CD4-positive, alpha-beta T cell treated with Interleukin-6 for 4 hours (primary cell): ENCODE measurements at places on chromosomes 13 and 19.

- DNase-seq, result no peak
These were observed 39.9 kb downstream of the ZNF146 start for GRCh38 chr19:36254848-36255247.

DNA sequence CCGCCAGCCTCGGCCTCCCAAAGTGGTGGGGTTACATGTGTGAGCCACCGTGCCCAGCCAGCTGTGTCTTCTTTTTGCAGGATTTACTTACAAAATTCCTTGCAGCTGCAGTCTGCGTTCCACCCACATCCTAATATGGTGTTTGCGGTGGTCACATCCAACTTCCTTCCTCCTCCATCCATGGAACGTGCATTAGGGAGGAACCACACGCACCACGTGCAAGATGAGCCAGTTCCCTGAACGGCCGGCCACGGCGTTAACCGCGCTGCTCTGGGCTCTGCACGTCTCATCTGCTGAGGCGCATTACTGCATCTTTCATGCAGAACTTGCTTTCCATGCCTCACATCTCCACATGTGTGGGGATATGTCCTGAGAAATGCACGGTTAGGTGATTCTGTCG, 13.0 kb upstream of the SIGLEC11 start:
- no peak for DNase-seq

DNA sequence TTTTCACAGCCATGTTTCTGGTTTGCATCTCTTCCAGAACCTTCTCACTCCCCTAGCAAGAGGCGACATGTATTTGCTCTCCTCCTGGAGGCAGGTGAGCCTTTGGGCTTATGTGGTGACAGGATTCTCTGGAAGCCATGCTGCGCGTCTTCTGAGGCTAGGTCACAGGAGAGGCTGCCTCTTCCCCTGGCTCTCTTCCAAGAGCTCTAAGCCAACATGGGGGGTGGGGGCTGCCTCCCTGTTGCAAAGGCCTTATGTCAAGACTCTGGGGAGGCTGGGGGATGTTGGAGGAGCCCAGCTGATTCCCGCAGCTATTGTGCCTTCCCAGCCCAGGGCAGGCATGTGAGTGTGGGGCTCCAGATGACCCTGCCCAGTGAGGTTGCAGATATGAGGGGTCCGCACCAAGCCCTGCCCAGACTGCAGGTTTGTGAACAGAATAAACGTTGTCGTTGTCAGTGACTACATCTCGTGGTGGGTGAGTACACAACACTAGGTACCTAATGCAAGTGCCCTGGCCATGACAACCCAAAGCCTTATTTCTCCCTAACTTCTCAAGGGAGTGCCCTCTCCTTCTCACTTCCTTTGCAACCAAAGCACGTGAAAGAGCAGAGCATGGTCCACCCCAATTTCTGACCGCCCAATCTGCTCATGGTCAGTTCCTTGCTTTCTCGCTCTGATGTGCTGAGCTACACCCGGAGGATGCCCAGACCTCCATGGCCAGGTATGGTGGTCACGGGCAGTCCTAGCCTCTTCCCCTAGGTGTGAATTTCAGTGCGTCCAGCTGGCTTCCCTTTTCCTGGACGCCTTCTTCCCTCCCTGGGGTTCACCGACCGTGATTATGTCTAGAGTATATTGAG, 44.9 kb downstream of the TEX29 start:
- no peak for DNase-seq

- peak; percentile 64 for DNase-seq
These were observed 19.4 kb upstream of the ADGRE5 start for GRCh38 chr19:14361824-14362223.

- no peak for DNase-seq
These were observed 71.6 kb downstream of the TM9SF2 start for GRCh38 chr13:99572921-99573320.

DNA sequence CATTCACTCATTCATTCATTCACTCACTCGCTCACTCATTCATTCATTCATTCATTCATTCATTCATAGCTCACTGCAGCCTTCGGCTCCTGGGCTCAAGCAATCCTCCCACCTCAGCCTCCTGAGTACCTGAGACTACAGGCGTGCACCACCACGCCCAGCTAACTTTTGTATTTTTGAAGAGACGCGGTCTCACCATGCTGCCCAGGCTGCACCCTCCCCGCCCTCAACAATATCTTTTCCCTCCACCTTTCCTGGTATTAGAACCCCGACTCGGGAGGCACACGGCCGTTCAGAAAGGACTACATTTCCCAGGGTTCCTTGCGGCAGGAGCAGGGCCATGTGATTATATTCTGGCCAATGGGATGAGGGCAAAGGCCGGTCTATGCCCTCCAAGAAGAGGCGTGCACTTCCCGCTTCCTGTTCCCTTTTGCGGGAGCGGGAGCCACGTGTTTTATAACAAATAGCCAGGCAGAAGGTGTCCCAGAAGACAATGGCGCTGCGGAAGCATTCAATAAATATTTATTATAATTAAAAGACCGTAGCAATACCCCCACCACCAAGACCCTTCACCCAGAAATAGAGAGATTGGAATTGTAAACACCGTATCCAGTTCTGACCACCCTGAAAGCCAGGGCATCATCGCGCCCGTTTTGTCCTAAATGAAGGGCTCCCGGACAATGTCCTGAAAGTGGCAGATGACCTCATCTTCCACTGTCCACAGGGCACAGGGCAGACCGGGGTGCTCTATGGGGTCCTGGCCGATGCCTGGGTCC, 15.9 kb downstream of the TICAM1 start:
- peak; percentile 82 for DNase-seq

- DNase-seq, result no peak
These were observed 4.2 kb upstream of the RASA3 start for GRCh38 chr13:114136576-114136975.

DNA sequence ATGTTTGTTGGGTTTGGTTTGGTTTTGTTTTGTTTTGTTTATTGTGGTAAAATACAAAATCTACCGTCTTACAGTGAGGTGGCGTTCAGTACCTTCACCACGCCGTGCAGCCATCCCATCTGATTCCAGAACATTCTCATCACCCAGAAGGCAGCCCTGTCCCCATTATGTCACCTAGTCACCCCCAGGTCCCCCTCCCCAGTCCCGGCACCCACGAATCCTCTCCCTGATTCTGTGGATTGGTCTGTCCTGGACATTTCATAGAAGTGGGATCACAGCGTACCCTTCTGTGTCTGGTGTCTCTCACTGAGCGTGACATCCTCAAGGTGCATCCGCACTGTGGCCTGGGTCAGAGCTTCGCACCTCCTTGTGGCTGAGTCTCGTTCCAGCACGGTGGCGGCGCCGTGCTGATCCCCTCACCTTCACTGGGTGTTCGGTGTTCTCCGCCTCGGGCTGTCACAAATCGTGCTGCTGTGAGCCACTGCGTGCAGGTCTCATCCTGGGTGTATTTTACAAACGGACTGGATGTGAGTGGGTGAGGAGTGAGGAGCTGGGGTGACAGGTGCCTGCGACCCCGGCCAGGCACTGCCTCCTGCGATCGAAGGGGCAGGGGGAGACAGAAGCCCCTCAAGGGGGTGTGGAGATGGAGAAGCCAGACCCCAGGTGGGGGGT, 580 bp upstream of the TEKTIP1 start:
- no peak for DNase-seq

DNA sequence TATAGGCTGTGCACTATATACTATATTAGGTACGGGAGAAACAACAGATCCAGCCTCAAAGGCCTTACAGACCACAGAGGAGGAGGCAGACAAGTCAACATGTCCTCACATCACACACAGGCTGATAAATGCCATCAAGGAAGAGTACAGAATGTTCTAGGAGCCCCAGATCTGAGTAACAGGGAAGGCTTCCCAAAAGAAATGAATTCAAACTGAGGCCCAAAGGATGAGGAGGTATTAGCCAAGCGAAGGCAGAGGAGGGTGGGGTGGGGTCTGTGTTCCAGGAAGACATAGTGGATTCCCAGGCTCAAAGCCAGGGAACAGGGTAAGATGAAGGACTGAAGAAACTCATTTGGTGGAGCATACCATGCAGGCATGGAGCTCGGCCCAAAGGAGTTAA, 55.1 kb downstream of the RXFP2 start:
- DNase-seq, result no peak

- DNase-seq, result no peak
These were observed 407.5 kb downstream of the SPRY2 start for GRCh38 chr13:79933389-79933788.

DNA sequence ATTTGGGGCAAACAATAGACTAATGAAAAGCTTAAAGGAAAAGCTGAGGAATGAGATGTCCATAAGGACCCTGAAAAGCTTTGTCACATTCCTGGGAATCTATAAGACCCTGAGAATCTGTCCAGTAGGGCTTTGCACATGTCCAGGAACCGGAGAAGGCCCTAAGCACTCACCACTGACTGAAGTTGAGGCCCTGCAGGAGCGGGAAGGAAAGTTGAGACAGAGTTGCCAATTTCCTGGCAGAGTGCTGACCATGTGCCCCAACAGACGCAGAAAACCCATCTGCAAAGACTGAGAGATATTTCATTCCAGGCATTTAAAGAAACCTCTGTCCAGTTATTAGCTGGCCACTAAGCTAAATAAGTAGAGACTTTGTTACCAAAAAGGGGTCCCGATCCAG, 890.5 kb downstream of the UQCRFS1 start:
- DNase-seq, result no peak

GRCh38 chr19:51779181-51779580, 15.8 kb upstream of the FPR3 start:
- no peak for DNase-seq

DNA sequence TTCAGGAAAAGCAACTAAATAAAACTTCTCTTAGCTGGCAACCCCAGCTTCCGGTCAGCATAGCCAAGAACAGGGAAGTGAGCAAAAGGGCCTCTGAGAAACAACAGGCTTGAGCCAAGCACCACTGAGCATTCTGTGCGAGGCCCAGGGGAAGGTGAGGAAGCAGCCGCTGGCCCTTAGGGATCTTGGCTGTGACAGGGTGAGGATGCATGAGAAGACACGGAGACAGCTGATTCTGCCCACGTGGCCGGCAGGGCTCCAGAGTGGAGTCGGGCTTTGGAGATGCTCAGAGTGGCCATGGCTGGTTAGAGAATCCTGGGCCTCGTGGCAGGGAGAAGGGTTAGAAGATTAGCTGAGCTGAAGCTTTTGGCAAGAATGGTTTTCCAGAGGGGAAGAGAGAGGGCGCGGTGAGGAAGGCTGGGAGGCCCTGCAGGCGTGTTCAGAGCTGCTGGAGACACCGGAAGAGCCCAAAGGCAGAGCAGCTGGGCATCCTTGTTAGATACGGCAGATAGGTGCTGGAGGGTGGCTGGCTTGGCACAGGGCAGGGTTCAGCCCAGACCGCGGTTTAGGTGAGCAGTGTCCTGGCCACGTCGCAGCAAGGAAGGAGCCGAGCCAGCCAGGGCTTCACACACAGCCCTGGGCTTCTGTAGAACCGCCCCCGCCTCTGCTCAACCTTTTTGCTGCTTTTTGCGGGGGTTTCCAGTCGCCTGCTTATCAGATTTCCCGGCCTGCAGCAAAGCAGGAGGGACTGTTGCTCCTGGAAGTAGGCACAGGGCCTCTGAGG, 17.3 kb downstream of the UPF1 start:
- no peak for DNase-seq
